ENCODE measurements at places on chromosomes 16 and 17.

DNA sequence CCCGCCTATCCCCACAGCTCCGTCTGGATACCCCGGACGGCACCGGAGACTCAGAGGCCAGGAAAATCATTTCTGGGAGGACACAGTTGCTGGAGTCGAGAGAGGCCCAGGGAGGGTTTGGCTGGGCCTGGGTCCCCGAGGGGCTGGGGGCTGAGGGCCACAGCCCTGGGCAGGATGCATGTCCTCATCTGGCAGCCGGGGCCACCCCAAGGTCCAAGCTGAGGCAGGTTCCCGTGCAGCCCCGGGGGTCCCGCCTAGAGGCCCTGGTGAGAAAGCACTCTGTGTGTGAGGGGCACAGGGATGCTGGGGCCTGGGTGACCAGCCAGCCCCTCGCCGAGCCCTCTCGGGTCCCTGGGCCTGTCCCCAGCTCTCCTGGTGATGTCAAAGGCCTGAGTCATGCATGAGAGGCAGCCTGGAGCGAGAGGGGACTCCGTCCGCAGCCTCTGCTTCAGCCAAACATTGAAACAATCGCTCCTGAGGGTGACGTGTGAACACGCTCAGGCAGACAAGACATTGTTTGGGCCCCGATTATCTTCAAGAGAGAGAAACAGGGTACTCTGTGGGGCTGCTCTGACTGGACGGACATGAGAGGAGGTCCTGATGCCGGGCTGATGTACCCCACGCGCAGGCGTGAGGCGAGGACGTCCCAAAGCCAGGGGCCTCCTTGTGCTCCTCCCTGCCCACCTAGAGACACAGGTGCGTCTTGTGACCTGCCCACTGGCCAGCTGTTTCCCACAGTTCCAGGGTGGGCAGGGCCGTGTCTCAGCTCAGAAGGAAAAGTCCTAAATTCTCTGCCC lies 25.8 kb upstream of the C1QTNF8 start:
- no peak for DNase-seq

DNA sequence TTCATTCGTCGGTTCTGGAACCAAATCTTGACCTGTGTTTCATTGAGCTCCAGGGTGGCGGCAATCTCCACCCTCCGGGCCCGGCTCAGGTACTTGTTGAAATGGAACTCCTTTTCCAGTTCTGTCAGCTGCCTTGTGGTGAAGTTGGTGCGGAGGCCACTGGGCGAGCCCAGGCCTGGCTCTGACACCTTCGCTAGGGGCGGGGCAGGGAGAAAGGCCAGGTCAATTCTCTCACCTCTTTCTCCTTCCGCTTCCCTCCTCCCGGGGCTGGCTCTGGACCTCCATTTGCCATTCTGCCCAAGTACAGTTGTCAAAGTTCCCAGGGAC lies 1.2 kb downstream of the HOXB1 start:
- DNase-seq = no peak

DNA sequence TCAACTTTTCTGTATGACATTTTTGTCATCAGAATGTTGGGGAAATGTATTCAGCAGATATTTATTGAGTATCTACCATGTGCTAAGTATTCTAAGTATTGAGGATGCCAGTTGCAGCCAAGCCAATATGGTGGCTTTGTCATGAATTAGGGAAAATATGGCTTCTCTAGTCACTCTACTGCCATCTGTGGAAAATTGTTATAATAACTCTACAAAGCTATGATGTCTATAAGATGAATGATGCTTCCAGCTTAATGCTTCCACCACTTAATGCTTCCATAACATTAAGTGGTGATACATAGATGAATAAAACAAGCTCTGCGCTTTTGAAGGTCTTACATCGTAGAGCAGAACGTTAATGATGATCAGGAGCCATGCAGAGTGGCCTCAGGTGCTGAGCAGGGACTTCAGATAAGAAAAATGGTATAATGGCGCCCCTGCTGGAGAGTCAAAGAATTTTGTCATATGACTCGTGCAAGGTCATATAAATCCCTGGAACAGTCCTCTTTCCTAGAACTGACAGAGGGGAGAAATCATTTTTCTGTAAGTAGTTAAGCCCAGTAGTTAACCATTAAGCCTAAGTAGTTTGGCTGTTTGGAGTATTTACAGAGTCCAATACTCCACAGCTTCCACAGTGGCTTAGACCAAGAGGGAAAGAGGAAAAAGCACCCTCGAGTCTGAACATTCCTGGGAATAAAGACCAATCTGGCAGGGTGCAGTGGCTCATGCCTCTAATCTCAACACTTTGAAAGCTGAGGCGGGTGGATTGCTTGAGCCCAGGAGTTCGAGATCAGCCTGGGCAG lies 2.7 kb upstream of the TMIGD1 start:
- DNase-seq = peak; percentile 74

DNA sequence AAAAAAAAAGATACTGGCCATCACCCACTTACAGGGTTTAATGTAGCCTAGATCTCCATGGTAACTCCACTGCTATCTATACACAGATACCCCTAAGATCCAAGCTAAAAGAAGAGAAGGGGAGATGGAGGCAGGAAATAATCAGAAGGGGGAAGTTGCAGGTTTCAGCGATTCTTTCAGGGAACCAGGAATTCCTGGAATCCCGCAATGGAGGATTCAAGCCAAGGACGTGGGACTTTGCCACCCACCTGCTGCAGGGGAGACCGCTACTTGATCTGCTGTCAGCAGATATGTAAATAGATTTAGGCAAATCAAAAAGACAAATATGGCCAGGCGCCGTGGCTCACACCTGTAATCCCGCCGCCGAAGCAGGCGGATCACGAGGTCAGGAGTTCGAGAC lies 121.1 kb downstream of the AIPL1 start:
- no peak for DNase-seq

- no peak for DNase-seq
These were observed 17.6 kb downstream of the SRCIN1 start for GRCh38 chr17:38587947-38588787.

- no peak for DNase-seq
These were observed 173.8 kb upstream of the IRX3 start for GRCh38 chr16:54460263-54460860.

DNA sequence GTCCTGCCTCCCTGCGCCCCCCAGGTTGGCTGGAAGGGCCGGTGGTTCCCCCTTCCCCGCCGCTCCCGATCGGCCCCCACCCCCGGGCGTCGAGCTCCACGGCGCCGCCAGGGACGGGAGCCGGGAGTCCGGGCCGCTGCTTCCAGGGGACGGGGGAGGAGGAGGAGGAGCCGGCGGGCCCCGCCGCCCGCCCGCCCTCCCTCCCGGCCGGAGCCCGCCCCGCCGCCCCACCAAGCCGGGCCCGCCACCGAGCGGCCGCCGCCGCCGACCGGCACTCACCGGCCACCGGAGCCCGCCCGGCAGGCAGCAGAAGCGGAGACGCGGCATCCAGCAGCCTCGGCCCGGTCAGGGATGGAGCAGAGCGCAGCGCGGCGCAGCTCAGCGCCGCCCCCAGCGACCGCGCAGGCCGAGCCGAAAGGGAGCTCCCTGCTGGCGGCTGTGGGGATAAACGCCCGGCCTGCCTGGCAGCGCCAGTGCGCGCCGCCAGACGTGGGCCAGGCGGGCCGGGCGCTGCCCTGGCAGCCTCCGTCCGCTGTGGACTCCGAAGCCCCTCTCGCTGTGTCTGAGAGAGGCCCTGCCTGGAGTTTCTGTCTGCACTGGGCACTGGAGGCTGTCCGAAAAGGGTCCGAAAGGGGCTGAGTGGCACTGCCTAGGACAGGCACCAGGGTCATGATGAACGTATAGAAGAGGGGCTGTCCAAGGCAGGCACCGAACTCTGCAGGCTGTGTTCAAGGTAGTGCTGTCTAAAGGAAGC lies at the start of gene MYO18A:
Gene MYO18A (minus strand): TSS at position 365 of the 754 bp plus-strand sequence. CDS start 13,458 bp downstream, outside the sequence.
- peak; percentile 84 for DNase-seq

- DNase-seq = no peak
These were observed 160.1 kb upstream of the KIF2B start for GRCh38 chr17:53662608-53663007.

DNA sequence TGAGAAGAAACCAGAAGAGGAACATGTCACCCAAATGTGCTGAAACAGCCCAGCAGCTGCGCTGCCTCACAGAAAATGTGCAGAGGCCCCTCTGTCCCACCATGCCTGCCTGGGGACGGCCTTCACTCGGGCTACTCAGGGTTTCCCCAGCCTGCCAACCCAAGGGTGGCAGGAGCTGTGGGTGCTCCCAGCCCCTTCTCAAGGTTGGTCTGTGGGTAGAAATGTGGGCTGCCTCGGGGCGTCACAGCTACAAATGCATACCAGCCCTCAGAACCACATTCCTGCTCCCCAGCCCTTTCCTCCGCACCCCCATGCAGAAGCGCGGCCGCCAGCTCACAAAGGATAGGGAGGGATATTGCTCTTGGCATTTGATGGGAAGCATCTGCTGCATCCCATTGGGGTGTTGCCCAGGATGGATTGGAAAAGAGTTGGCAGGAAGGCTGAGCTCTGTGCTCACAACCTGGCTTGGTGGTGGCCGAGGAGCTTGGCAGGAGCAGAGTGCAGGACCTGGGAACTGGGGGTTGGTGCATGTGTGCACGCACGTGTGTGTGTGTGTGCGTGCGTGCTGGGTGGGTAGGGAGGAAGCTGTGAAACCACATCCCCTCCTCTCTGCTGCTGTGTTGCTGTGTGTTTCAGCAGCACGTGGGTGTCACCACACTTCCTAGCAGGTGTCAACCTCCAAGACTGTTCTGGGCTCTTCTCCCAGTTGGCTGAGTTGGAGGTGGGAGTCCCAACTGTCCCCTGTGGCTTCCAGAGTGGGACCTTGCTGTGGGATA lies 304.4 kb downstream of the SEC14L1 start:
- DNase-seq = peak; percentile 95

DNA sequence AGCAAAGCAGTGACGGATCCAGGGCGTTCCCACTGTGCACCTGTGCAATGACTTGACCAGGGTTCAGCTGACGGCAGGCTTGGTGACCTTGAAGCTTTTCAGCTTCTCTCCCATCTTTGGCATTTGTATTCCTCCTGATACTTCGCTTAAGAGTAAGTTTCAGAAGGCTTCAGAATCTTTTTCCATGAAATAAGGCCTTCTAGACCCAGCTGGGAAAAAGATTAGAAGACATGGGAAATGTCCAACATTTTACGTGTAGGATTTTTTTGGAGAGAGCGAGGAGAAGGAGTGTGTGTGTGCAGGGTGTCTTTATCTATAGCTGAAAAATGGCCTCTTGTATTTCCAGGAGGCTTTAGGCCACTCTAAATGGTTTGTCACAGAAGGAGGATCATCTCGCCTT lies 104.1 kb downstream of the BANP start:
- no peak for DNase-seq

GRCh38 chr16:2985462-2985861 lies 5.2 kb upstream of the PKMYT1 start:
- no peak for DNase-seq

DNA sequence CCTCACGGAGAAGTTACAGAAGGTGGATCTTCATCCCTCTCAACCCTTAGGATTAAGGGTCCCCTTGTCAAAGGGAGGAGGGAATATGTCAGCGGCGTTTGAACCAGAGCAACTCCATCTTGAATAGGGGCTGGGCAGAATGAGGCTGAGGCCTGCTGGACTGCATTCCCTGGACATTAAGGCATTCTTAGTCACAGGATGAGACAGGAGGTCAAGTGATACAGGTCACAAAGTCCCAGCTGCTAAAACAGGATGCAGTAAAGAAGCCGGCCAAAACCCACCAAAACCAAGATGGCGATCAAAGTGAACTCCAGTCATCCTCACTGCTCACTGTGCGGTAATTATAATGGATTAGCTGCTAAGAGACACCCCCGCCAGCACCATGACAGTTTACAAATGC lies 36.7 kb downstream of the RBFOX3 start:
- no peak for DNase-seq
